ENCODE measurements at places on chromosomes 7 and 10.
A peak's percentile ranks its signal among the peaks of the same experiment; 100 is the strongest.

DNA sequence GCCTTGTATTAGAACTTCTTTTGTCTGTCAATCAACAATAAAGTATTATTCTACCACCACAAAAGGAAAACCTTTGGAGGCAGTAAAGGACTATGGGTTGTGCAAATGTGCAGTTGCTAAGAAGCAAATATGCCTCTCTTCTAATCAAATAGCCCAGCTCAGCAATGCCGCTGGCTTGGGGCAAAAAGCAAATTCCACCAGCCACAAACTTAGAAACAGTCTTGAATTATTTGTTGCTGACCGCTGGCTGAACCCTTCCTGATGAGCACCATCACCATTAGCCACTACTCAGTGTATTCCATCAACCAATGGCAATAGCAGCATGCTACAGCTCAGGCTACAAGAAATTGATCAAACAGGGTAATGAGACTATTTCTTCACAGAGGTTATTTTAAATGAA lies 51.0 kb downstream of the SKAP2 start:
- DNase-seq: no peak

DNA sequence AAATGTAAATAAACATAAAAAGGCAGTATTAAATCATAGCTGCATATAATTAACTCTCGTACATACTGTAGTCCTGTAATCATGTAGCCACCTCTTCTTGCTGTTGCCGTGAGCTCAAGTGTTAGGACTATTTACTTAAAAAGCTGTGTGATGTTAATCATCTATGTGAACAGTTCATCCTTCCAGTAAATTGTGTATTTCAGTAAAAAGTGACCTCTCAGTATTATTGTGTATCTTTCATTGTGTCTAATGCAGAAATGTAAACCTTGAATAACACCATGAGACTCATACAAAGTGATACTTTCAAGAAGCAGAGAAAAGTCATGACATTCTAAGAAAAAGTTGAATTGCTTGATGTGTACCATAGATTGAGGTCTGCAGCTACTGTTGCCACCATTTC lies 38.0 kb downstream of the ADD3 start:
- DNase-seq: no peak

DNA sequence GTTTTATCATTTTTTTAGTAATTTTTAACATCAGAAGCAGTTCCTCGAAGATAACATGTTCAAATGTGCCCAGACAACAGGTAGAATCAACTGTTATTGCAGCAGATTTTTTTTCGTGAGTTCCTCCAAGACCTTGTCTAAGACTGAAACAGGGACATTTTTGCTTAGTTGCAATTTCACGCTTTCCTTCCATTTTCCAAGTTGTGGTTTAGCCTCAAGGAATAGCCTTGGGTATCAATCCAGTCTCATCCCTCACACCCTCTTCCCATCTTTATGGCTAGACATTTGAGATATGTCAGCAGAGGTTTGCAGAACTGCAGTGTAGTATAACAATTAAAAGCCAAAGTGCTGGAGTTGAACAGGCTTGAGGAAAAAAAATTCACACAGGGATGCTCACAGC lies 152.5 kb downstream of the SORCS1 start:
- DNase-seq: no peak

DNA sequence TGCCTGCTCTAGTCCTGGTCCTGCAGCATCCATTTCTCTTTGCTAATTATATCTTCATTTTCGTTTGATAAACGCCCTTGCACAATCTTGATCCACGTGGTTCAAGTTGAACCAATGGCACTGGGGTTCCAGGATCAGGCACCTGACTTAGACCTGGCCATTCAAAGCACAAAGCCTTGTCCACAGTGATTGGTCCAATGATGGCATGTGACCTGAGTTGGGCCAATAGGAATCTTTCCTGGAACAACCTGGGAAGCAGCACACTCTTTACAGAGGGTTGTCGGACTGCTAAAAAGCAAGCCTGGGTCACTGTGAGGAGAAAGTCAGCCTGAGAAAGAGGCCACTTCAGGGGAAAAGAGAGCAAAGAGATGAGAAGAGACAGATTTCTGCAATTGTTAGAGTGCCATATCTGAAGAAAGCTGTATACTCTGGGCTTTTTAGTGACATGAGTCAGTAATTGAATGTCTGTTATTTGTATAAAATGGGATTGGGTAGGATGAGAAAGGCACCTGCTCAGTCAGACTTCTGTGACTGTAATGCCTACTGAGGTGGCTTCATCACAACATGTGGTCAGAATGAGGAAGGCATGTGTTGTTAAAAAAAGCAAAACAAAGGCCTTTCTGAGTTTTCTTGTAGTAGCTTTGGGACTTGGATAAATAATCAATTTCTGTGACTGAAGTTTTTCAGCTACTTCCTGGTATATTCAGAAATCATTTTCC lies 4.4 kb upstream of the STEAP4 start:
- no peak for DNase-seq

GRCh38 chr7:24129597-24129996 lies 154.4 kb upstream of the NPY start:
- no peak for DNase-seq

- no peak for DNase-seq
Observed at GRCh38 chr10:76130892-76131291, 699.5 kb downstream of the LRMDA start.

GRCh38 chr10:102778781-102779180 lies 35.0 kb downstream of the WBP1L start:
- DNase-seq: peak; percentile 52

GRCh38 chr10:51918884-51919325 lies 219.5 kb upstream of the CSTF2T start:
- no peak for DNase-seq

GRCh38 chr10:76916536-76916935 lies 721.1 kb downstream of the KCNMA1 start:
- DNase-seq: no peak

GRCh38 chr7:64879800-64880199 lies 23.3 kb upstream of the ZNF273 start:
- no peak for DNase-seq

- DNase-seq: peak; percentile 40
Observed at GRCh38 chr7:6274743-6275142, 2.3 kb upstream of the CYTH3 start.

GRCh38 chr10:91564026-91564425 lies 68.8 kb downstream of the PPP1R3C start:
- DNase-seq: no peak

DNA sequence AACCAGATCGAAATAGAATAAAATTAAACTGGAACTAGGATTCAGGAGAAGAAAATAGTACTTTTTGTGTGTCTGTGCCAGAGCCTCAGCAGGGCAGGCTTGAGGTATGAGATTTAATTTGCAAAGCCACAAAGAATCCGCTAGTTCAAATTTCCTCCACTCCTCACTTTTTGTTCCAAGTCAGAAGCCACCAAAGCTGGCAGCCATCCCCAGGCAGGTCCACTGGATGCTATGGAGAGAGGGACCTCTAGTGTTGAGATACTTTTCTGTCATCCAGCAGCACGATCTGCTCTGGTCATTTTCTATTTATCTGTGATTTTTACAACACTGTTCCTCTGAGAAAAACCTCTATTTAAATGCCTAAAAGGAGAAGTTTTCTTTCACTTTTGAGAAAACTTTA lies 147.9 kb upstream of the FRMD4A start:
- peak; percentile 93 for DNase-seq

DNA sequence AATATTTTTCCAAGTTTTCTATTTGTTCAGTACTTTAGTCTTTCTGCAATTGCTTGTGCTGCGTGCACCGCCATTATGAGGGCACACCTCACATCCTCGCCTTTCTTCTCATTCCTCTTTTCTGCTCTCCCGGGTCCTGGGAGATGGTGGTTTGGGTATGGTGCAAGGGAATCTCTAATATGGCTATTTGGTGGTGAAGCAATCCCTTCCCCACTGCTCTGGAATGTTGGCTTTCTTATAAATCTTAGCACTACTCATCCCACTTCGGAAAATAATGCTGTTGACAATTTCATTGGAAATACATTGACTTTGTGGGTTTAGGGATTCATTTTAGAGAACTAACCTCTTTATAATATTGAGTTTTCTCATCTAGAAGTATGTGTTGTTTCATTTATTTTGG lies 1.9 kb upstream of the GCK start:
- DNase-seq: no peak

- peak; percentile 20 for DNase-seq
Observed at GRCh38 chr7:107103369-107103768, 58.9 kb downstream of the PRKAR2B start.

GRCh38 chr7:129078455-129078854 lies 23.5 kb upstream of the TNPO3 start:
- DNase-seq: no peak

DNA sequence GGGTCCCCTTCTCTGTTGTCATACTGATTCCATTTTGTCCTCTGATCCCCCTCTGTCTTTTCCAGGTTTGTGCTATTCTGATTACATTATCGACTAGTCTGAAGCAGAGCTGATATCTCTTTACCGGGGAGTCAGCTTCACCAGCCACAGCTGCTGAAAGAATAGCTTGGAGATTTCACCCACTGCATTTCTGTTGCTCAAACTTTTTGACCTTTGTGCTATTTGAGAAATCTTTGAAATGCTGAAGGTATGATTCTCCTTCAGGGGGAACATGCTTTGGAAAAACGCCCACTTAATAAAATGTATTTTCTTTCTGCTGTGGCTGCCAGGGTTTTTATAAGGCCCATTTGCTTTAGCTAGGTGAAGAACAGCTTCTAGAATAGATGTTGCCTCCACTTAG lies 197.8 kb upstream of the TCF7L2 start:
- peak; percentile 56 for DNase-seq

DNA sequence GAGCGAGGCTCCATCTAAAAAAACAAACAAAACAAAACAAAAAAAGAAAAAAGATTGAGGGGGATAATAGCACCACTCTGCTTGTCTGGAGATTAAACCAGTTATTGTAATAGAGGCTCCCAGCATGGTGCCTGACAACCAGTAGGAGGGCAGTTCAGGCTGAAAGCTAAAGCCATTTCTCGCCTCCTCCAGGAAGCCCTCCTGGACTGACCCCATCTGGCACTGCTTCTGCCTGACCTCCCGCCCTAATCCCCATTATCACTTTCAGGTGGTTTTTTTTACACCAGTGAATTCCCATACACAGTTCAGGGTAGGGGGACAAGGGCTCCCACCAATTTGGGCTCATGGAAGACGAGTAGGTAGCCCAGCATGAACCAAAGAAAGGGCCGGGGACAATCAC lies 8.8 kb upstream of the ELN start:
- no peak for DNase-seq

GRCh38 chr10:32210306-32211045 lies 136.5 kb downstream of the EPC1 start:
- DNase-seq: peak; percentile 45

DNA sequence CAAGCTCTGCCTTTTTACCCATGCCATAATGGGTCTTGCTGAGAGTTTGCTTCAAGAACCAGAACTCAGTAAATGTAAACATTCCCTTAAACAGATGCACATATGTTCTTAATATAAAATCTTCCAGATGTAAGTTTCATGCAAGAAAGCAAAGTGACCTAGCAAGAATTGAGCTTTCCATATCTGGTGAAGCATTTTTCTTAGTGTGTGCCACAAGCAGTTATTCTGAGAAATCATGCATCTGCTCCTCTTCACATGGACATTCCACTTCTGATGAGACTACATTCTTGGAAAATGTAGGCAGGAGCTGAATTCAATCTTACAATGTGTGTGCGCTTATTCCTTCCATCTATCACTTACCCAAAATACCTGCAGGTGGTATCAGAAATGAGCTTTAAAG lies 227.8 kb upstream of the LRRTM3 start:
- peak; percentile 47 for DNase-seq

DNA sequence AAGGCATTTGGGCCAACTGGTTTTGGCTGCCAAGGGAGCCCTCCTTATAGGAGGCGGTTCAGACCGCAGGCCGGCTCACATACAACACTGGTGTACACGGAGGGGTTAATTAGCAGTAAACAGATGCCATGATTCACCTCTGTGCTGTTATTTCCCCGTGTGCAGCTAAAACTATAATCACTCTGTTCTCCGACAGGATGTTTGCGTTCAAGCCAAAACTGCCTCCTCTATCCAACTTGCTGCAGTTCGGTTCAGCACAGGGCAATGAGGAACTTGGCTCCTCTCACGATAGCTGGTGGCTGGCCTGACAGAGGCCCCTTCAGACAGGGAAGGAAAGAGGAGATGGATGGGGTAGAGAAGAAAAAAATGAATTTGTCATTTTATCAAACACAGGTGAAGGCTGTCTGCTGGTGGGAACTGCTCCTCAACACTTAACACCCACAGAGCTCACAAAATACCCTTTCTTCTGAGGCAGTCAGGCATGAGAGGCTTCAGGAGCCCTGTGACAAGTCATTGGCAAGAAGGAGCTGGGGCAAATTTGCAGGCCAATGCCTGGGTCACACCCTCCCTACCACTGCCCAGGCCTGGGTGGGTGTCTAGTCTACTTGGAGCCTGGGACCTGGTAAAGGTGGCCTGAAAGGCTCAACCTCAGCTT lies 24.0 kb downstream of the KCNMA1 start:
- no peak for DNase-seq

DNA sequence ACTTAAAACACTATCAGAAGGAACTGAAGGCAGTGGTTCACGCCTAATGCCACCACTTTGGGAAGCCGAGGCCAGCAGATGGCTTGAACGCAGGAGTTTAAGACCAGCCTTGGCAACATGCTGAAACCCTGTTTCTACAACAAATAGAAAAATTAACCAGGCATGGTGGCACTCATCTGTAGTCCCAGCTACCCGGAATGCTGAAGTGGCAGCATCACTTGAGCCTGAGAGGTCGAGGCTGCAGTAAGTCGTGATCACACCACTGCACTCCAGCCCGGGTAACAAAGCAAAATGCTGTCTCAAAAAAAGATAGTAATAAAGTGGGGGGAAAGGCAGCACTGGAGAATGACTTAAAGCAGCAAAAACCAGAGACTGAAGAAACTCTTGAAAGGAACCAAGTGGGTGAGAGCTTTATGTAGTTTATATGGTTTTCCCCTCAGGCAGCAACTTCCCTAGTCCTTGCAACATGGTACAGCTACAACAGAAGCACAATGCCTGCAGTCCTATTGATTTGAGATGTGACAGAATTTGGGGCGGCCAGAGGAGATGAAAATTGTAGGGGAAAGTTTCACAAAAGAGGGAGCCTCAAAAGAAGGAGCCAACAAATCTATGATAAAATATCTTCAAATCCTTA lies 38.1 kb downstream of the GDI2 start:
- no peak for DNase-seq

DNA sequence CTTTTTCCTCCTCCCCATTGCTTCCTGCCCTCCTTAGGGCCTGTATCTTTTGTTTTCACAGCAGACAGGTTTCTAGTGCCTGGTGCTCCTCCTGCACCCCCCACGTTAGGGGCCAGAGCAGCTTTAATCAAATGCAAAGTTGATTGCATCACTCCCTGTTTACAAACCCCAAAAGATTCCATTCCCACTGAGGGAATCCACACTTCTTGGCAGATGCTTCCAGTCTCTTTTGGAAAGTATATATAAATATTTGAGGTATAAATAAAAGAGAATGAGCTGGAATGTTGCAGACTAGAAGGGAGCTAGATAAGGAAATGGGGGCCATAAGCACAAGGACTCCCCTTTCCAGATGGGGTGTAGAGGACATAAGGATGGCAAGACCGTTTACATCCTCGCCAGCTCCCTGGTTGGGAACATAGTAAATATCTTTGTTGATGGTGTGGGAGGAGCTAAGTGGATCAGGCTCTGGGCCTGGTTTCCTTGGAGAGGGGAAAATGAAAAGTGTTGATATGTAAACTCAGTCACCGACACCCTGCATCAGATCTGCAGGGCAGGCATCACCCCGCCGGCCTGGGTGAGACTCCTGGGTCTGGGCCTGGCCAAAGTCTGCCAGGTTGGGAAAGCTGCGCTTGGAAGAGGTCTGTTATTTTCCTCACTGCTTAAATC lies 6.2 kb downstream of the RARRES2 start:
- peak; percentile 72 for DNase-seq

GRCh38 chr7:113918946-113919345 lies at the start of gene PPP1R3A:
TSS of gene PPP1R3A (minus strand) at chr7:113919009. CDS start at chr7:113918996, 13 bp downstream.
- peak; percentile 22 for DNase-seq

All from adipocyte (in vitro differentiated cells).